ENCODE measurements at places on chromosomes 11 and 22.
A peak's percentile ranks its signal among the peaks of the same experiment; 100 is the strongest.

- no peak for DNase-seq
These were observed 159.1 kb upstream of the ZBED5 start for GRCh38 chr11:11016943-11017342.

GRCh38 chr22:29658176-29658575, 54.7 kb downstream of the NF2 start:
- DNase-seq: no peak

DNA sequence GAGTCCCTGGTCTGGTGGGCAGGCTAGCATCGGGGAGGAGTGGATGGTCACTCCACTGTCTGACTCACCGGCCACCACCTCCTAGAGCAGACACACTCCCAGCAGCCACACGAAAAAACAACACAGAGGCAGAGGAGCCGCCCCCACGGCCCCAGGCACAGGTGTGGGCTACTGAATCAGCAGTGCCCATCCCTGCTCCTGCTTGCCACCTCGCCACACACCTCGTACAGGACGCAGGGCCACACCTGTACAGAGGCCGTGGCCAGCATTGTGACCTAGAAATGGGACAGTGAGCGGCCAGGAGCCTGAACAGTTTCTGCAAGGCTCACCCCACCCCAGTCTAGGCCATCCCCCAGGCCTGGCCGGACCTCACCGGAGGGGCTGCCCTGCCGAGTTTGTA, 14.0 kb downstream of the TRIM29 start:
- no peak for DNase-seq

DNA sequence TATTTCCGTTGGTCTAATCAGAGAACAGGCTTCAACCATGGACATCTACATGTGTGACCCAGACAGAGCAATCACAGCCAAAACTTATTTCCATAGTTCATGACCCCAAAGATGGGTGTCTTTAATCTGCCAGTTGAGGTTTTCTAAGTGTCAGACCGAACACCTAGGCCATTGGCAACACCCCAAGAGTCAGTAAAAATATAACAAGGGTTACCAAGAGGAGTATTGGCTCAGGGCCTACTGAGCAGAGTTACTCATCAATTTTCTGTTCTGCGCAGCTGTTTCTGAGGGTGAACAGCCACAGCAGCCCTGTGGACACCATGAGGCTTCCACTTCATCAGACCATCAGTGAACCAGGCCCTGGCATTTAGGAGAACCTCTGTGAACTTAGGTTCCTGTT, 18.8 kb downstream of the GUCD1 start:
- DNase-seq: no peak

DNA sequence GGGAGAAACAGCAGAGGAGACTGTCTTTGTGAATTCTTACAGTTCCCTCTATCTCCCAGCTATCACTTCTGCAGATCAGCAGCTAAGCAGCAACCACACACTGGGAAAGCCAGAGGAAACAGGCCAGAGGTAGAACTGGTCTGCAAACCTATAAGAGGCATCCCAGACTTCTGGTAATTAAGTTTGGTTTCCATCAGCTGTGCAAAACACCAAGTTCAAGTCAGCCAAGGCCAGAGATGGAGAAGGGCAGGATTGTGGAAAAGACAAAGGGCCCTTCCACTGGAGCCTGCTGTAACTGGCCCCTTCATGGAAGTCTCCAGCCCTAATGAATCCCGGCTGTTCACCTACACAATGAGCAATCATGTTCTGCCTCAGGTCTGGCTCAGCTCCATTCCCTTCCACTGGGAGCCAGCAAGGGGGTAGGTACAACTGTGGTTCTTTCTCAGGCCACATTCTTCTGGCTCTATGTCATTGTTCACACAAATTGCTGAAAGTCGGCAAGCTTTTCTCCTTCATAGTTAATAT, 4.6 kb upstream of the PAMR1 start:
- peak; percentile 95 for DNase-seq

GRCh38 chr11:17798253-17798652, 63.7 kb downstream of the KCNC1 start:
- DNase-seq: no peak

GRCh38 chr11:46015941-46016340, 93.5 kb downstream of the LARGE2 start:
- DNase-seq: no peak

GRCh38 chr11:80107415-80107814, 666.6 kb upstream of the TENM4 start:
- no peak for DNase-seq

DNA sequence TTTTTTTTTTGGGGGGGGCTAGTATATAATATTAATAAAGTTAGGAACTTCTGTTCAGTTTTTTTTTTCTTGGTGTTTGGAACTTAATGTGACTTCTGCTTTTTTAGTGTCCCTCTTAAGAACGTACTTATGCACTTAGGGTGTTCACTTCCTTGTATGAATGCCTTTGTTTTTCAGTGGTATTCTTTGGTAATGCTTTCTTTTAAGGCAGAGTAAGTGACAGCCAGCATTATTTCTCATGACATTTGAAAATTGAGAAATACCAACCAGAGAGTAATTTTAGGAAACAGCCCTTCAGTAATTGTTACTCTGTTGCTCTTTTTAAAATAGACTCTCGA, 2.4 kb downstream of the GRK3 start:
- no peak for DNase-seq

DNA sequence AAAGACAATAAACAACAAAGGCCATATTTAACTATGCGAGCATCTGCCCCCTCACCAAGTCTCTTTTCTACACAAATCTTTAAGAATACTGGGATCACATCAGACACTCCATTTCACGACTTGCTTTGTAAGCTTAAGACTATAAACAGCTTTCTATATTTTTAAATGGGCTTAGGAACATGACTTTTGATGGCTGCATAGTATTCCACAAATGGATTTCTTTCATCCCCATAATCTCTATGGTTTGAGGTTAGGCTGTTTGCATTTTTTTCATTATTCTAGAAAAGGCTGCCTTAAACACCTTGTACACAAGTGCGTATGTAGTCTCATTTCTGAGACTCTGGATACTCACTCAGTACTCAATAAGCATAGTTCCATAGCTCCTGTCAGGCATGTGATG, 52.8 kb downstream of the DGCR2 start:
- DNase-seq: no peak

- no peak for DNase-seq
These were observed 1481.4 kb downstream of the BRD1 start for GRCh38 chr22:48346311-48346710.

DNA sequence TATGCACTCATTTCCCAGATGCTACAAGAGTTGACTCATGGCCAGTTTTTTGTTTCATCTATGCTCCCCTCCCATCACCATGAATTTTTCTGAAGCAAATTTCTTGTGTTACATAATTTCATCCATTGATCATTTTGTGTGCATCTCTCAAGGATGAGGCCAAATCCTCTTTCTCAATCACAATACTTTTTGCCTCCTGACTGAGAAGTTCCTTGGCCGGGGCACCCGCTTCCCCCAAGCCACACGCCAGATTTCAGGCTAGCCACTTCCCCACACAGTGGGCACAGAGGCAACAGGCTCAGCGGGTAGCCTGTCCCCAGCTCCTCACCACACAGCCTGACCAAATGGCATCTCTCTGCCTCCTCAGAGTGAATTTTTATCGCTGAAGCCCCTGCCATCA, 9.8 kb upstream of the DSCAML1 start:
- no peak for DNase-seq

Measured in GM23248 (cell line).